Activated T-helper 2 cell treated with anti-CD3 and anti-CD28 coated beads, Interferon-gamma antibody, Interleukin-2, Interleukin-4, amounts not matched to agents 10 μg/mL and 5 μg/mL and 100 μg/mL, durations not matched to agents 14 hours and 24 hours and 36 hours (primary cell): ENCODE measurements at places on chromosomes 3 and 15. TPM values are rescaled to one million over a fixed set of nuclear protein-coding genes. Genes with fewer than 3 reads are reported as not detected.

CCDC13 gene
- 0.44 TPM in 1 of 2 replicates, not detected in the other for total RNA-seq

- no peak for DNase-seq
Measured at GRCh38 chr3:189278221-189278620, 106.5 kb downstream of the TPRG1 start.

- DNase-seq: no peak
Measured at GRCh38 chr15:67110958-67111864, 45.8 kb downstream of the SMAD3 start.

DNA sequence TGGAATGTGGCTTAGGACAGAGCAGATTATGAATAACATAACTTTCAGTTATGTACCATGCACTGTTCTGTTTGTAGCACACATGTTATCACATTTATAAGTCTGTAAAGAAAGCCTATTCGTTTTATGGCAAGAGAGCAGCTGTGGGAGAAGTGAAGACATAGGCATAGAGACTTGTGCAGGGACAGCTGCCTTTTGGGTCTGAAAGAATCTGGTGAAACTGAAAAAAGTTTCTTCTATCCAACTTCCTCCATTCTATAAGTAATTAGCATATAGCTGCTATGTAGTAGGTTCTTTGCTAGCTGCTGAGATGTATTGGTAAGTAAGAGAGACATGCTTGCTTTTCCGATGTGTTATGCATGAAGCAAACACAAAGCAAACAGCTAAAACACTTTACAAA, 1095.4 kb upstream of the CADM2 start:
- no peak for DNase-seq

- no peak for DNase-seq
Measured at GRCh38 chr3:156388497-156389448, 166.1 kb downstream of the SSR3 start.

GOLGA6L4 gene
- total RNA-seq: 1.8 and 2.1 TPM in 2 replicates

- DNase-seq: no peak
Measured at GRCh38 chr3:105791919-105792786, 76.7 kb downstream of the CBLB start.
